Activated T-helper 1 cell treated with Interleukin-2 at 50 U/mL for 16 hours (primary cell): ENCODE measurements at places on chromosomes 11 and 22.

DNA sequence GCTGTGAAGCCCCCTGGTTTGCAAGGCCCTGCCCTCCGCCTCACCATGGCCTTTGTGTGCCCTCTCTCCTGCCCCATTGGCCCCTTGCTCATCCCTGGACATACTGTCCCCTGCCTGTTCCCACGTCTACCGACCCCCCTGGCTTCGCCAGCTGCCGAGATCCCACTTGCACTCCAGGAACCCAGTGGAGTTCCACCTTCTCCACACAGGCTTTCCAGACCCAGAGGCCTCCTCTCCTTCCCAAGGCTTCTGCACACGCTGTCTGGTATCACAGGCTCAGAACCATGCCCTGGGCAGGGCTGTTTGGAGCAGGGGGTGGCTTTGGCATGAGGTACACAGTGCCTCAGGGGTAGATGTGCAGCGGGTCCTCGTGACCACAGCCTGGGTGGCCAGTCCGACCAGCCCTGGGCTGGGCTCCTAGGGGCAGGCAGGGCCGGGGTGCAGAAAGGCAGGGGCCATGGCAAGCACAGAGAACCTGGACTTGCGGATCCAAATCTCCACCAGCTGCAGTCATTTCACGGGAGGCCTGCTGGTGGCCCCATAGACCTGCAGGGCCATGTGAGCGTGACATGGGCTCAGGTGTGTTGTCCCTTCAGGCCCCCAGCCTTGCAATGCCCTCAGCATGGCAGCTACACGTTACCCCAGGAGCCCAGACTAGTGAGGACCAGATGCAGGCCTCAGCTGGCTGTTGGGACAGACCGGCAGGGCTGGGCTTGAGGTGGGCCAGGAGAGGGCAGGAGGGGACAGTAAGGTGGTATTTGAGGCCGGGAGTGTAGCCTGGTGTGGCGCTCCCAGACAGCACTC lies 9.5 kb downstream of the GRK2 start:
- no peak for DNase-seq

DNA sequence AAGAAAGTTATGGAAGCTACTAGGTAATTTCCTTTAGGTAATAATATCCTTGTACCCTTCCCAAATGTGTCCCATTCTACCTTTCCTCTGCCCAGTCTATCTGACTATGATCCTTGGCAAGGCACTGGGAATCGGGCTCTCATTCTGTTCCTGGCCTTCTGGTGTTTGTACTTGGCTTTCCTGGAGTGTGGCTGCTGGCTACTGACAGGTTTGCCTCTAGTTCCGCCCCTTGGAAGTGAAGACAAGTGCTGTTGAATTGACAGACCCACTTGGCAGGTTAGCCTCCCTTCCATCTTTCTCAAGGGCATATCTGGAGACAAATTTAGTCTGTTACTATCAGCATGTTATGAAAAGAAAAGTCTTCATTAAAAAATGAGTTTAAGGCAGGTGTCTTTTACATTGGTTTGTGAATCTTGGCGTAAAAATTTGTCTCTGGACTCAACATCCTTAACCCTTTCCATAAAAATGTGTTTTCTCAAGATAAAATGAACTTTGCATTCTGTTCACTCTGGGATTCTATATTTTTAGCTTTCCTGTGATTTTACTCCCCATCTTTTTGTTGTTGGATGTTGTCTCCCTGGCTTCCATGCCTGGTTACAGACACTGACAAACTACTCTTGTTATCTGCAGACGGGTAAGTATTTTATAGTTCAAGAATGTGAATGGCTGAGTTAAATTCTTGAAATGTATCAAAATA lies 287.4 kb upstream of the PDGFD start:
- DNase-seq: no peak

DNA sequence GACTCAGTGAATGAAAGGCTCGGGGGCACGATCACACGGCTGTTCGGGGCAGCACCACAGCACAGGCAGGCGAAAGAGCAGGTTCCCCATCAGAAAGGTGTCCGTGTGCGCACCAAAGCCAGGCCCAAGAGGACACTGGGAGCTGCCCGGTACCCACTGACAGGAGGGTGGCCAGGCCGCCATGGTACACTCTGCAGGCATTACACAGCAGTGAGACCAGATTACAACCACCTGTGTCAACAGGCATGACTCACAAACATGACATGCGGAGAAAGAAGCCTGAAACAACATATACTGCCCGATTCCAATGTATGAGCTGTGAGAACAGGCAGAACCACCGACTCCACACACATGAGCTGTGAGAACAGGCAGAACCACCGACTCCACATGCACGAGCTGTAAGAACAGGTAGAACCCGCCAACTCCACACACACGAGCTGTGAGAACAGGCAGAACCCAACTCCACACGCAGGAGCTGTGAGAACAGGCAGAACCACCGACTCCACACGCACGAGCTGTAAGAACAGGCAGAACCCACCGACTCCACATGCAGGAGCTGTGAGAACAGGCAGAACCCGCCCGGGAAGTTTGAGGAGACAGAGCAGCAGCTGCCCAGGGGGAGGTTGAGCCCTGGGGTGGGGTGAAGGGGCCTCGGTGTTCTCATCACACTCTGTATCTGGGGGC lies 32.6 kb downstream of the KIAA0930 start:
- no peak for DNase-seq

DNA sequence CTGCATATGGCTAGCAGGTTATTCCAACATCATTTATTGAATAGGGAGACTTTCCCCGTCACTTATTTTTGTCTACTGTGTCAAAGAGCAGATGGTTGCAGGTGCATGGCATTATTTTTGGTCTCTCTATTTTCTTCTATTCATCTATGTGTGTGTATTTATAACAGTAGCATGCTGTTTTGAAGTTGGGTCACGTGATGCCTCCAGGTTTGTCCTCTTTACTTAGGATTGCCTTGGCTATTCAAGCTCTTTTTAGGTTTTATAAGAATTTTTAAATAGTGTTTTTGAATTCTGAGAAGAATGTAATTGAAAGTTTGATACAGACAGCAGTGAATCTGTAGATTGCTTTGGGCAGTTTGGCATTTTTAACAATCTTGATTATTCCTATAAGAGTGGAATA lies 770.6 kb downstream of the CNTN5 start:
- no peak for DNase-seq

GRCh38 chr11:19275496-19275895 lies 34.8 kb upstream of the E2F8 start:
- no peak for DNase-seq

DNA sequence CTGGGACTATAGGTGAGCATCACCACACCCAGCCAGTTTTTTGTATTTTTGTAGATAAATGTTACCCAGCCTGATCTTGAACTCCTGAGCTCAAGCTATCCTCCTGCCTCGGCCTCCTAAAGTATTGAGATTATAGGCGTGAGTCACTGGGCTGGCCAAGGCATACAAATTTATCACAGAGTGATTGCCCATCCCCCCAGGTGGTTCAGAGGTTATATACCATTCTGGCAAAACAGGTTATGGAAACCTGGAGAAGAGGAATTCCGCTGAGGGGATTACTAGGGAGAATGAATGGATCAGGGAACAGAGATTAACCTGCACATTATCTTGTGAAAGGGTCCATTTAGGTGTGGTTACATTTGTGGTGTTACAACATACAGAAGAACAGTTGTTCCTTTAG lies 8.1 kb downstream of the ATG13 start:
- DNase-seq: no peak

GRCh38 chr11:67583247-67584204 lies at the start of gene GSTP1:
Gene GSTP1, plus strand, starts transcription at chr11:67583812. Its CDS starts 32 bp downstream, at chr11:67583844.
- DNase-seq: peak; percentile 63

GRCh38 chr11:123104697-123105096 lies 42.8 kb upstream of the HSPA8 start:
- DNase-seq: no peak

DNA sequence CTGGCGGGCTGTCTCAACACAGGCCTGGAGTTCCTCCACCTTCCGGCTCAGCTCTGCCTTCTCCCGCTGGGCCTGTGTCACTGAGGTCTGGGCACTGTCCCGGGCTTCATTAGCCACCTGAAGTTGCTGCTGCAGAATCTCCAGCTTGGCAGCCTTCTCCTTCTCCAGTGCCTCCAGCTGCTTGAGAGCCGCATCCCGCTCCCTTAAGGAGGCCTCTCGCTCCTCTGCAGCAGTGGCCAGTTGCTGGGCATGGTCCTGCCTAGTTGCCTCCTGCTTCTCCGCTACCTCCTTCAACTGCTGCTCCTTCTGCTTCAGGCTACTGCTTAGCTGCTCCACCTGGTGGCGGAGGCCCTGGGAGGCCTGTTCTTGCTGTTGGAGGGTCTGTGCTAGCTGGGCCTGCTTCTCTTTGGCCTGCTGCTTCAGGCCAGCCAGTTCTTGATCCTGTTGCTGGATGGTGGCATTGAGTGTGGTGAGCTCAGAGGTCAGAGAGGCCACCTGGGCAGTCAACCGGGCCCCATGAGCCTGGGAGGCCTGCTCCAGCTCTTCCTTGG lies 16.9 kb downstream of the IL18BP start:
- no peak for DNase-seq

- DNase-seq: no peak
Observed at GRCh38 chr22:37930270-37930951, 23.0 kb downstream of the C22orf23 start.

DNA sequence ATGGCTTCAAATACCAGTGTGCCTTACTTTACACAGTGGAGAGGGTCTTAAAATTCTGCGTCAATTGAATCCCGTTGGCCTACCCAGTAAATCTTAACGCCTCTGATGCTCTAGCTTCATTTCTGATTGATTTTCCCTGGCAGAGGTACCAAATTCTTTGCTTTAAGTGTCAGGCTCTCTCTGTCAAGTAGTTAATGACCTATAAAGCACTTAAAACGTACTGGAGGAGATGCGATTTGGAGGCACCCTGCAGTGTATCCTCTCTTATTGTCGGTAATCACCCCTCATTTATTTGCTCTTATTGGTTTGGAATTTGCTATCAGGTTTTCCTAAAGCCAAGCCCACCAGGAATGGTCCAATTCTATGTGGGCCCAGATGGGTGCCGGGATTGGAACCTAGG lies 59.2 kb downstream of the NFAM1 start:
- no peak for DNase-seq

DNA sequence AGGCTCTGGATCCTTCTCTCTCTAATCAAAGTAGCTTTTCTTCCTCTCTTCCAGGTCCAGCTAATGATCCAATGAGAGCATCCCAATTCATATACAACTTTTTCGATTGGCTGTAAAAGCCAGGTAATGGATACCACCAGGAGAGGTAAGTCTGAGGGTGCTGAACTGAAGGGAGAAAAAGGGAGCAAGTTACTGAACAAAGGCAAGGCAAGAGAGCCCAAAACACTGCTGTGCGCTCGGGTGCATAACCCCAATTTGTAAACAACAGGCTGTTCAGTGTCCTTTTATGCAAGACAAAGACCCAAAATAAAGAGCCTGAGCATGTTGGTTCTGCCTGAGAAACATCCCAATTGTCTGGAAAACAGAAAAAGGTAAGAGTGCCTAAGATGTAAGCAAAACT lies 260.1 kb downstream of the DCDC1 start:
- DNase-seq: no peak

GRCh38 chr22:24140357-24140756 lies 40.9 kb upstream of the SUSD2 start:
- no peak for DNase-seq

DNA sequence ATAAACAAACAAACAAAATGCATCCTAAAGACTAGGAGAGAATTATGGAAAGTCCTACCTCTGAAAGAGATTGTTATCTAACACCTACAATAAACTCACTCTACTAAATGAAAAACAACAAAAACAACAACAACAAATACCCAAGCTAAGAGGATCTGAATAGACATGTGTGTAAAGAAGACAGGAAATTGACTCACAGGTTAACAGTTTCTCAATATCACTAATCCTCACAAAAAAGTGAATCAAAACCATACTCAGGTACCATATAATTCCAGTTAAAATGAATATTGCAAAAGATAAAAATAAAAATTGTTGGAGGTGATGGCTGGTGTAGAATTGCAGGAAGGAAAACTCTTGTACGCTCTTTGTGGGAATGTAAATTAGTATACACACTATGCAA lies 110.4 kb upstream of the TOP3B start:
- no peak for DNase-seq

- DNase-seq: no peak
Observed at GRCh38 chr22:19671316-19671715, 43.0 kb upstream of the SEPTIN5 start.

GRCh38 chr22:39278040-39278439 lies 33.3 kb upstream of the PDGFB start:
- no peak for DNase-seq

DNA sequence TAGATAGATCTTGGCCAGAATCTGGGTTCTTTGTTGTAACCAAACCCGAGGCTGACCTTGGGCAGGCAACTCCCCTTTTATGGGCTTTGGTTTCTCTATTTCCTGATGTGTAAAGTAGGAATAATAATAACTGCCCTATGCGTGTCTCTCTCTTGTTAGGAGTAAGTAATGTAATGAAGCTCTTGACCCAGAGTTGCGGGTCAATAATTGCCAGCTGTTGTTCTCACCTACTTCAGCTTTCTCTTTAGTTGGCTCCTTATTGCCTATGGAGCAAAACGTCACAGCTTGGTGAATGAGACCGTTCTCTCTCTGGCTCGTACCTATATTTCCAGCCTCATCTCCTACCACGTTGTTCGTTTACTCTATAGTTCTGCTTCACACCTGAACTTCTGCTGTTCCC lies 56.6 kb upstream of the KIRREL3 start:
- DNase-seq: no peak

DNA sequence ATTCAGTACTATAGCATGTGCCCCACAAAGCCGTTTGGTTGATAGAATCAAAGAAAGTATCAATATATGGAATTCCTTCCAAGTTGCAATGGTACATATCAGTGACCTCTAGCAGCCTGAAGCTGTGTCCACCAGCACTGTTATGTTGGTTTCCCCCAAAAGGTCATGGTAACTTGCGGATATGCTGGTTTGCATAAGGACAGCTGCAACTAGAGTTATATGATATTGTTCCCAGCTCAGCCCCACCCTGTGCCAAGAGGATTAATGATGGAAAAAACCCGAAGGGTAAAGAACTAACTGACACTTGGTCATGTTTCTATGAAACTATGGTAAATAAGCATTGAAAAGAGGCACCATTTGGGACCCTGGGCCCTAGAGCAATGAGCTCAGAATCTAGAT lies 93.5 kb downstream of the PDHX start:
- DNase-seq: no peak

- peak; percentile 72 for DNase-seq
Observed at GRCh38 chr11:46238967-46239800, 38.3 kb upstream of the CREB3L1 start.

- no peak for DNase-seq
Observed at GRCh38 chr11:44780940-44781631, 54.3 kb downstream of the TSPAN18 start.

DNA sequence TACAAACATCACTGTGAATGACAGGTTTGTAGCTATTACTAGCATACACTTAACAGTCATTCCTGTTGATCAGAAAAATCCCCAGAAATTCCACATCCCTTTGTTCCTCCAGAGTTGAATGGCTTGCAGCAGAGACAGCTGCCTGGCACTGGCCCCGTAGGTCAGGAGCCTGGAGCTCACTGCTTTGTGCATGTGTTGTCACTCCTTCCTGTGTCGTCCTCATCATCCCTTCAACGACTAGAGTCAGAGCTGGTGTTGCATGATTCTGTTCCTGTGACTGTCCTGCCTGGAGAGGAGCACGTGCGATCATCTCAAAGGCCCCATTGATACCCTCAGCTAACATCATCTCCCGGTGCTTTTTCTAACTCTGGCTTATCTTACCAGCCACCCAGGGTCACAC lies 58.3 kb downstream of the LDLRAD3 start:
- DNase-seq: no peak

- no peak for DNase-seq
Observed at GRCh38 chr11:82403640-82404305, 329.9 kb downstream of the FAM181B start.
